NCI-H1105 (cell line): ENCODE measurements at places on chromosomes 6 and 20.

DNA sequence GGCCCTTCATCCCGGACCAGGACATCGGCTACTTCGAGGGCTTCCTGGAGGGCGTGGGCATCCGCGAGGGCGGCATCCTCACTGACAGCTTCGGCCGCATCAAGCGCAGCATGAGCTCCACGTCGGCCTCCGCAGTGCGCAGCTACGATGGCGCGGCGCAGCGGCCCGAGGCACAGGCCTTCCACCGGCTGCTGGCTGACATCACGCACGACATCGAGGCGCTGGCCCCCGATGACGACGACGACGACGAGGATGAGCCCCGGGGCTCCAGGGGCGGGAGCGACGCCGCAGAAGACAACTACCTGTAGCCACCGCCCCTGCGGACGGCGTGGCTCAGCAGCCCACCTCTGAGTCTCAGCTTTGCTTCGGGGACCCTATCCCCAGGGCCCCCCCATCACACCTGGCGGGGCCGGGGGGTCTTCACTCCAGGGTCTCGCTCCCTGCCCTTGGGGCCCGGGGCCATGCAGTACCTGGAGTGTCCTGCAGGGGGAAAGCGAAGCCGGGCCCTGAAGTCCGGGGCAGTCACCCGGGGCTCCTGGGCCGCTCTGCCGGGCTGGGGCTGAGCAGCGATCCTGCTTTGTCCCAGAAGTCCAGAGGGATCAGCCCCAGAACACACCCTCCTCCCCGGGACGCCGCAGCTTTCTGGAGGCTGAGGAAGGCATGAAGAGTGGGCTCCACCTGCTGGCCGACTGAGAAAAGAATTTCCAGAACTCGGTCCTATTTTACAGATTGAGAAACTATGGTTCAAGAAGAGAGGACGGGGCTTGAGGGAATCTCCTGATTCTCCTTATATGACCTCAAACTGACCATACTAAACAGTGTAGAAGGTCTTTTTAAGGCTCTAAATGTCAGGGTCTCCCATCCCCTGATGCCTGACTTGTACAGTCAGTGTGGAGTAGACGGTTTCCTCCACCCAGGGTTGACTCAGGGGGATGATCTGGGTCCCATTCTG, 20.8 kb upstream of the HCK start:
- DNase-seq, result peak; percentile 77

GRCh38 chr6:3046295-3046694, 22.0 kb upstream of the RIPK1 start:
- no peak for DNase-seq

GRCh38 chr20:49914310-49915117, 815 bp downstream of the SPATA2 start:
- no peak for DNase-seq

DNA sequence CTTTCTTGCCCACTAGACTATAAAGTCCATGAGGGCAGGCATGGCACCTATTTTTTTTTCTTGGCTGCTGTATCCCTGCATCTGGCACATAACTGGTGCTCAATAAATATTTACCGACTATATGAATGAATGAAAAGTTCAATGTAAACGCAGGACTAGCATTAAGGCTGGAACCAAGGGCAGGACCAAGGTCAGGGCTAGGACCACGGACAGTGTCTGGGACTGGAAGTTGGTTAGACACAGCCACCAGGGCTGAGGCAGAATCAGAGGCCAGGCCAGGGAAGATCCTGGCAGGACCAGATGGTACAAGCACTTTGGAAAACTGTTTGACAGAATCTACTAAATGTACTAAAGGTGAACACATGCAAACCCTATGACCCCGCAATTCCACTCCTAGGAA, 3.7 kb downstream of the TNXB start:
- no peak for DNase-seq

DNA sequence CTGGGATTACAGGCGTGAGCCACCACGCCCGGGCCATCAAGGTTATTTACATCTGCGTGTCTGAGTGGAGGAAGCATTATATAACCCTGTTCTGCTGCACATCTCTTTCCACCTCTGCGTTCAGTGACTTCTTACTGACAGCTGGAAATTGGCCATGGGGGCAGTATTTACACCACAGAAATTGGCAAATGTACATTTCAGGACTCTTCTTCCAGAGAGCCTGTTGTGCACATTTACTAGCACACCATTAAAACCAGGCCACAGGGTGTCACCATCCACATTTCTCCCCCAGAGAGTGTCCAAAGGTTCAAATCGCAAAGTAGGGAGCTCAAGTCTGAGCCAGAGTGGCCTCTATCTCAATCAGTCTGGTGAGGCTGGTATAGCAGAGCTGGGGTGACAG, 62.9 kb upstream of the SNX9 start:
- no peak for DNase-seq

GRCh38 chr6:14149739-14150130, 32.2 kb downstream of the CD83 start:
- DNase-seq, result no peak
